ENCODE measurements at places on chromosomes 1 and 21.

DNA sequence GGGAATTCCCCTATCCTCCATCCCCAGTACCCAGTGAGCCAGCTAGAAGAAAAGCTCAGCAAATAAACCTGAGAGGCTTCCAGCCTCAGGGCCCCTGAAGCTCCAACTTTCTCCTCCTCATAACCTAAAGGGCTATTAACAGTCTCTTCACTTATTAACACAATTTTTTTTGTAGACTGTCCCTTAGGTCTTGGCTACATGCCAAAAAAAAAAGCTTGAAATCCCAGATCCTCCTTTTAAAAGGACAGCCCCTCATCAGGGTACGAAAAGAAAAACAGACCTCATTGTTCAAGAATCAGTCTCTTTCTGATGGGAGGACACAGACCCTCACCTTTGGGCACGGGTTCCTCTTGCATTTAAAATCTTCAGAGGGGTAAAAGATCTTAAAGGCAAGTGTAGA, 72.8 kb upstream of the CD1D start:
- DNase-seq: no peak

GRCh38 chr1:208103597-208104513, 140.3 kb downstream of the PLXNA2 start:
- no peak for DNase-seq

- DNase-seq: no peak
Observed at GRCh38 chr1:90706437-90707362, 10.4 kb downstream of the BARHL2 start.

GRCh38 chr1:111222308-111223125, 5.0 kb upstream of the CHI3L2 start:
- peak; percentile 68 for DNase-seq

DNA sequence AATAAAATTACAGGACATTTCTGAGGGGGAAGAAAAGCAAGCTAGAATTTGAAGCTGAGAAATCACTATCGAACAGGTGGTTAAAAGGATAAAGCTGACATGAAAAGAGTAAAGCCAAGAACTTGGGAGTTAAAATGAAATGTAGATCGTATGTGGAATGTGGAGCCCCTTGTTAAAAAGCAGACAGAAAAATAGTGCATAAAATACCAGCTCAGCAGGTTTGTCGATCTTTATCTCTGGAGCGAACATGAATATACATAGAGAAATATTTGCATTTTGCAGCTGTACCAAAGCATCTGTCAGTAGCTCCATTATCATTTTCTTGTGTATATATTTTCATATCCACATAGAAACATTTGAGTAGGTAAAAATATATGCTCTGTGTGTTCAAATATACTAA, 73.6 kb upstream of the CDC42BPA start:
- DNase-seq: no peak

DNA sequence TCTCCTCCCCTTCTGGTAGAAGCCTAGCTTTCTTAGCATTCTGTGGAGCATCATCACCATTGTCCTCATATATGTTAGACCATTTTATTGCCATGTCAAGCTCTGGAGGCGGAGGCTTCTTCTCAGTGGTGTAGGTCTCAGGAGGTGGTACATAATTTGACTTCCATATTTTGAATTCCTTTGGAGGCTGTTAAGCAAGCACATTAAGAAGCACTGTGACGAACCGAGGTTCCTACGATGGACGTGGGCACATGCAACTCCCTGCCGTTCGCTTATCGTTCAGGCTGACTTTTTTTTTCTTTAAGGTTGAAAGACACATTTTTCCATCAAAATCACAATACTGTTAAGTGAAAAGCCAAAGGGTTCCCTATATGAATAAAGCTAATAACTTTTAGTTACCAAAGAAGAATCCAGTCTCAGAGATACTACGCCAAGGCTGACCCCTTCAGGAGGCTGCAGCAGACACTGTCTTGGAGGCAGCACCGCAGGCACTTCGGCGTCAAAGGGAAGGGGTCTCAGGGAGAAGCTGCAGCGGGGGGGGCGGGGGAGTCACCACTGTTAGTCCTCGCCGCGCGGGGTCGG, 835 bp downstream of the C1orf52 start:
- DNase-seq: peak; percentile 45

GRCh38 chr1:47517946-47518345, 80.1 kb downstream of the FOXD2 start:
- DNase-seq: no peak

GRCh38 chr1:205598841-205599668, 32.8 kb downstream of the ELK4 start:
- peak; percentile 77 for DNase-seq

DNA sequence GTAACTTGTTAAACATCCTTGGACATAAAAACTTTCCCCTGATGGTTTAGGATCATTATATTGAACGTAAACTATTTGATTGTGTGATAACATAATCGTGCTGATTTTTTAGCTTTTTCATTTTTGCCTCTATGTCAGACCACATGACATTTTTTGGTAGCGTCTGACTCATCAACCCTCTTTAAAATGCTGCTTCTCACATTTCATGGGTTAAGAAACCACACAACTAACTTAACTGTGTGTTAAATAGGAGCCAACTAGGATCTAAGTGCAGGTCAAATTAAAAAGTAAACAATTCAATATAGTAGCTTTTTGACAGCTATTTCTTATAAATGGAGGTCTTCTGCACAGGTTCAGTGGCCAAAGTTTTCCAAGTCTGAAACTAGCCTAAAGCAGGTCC, 9.8 kb downstream of the BTG3 start:
- DNase-seq: peak; percentile 34

DNA sequence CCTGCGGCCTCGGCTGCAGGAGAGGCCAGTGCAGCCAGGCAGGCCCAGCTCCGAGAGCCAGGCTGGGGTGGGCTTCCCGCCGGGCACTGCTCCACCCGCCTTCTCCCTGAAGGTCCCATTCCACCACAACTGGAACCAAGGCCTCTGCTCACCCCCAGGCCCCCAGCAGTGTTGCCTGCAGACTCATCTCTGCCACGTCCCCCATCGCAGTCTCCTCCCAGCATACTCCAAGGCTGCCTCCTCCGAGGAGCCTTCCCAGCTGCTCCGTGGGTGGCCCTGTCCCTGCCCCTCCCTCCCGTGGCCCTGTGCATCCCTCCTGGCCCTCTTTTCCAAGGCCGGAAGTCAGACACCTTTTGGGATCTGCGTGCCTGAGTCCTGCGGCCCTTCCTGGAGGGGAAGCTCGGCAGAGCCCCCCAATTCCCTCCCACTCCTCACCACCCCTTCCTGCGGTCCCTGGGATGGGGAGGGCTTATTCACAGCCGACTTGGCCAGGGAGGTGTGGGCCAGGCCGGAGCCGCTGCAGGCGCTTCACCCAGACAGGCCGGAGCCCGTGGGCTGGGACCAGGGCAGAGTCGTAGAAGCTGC, 47.6 kb downstream of the SLX9 start:
- no peak for DNase-seq

GRCh38 chr1:27435566-27436203, 43.3 kb downstream of the GPR3 start:
- no peak for DNase-seq

GRCh38 chr1:169896013-169896412, 2.3 kb upstream of the SCYL3 start:
- no peak for DNase-seq

DNA sequence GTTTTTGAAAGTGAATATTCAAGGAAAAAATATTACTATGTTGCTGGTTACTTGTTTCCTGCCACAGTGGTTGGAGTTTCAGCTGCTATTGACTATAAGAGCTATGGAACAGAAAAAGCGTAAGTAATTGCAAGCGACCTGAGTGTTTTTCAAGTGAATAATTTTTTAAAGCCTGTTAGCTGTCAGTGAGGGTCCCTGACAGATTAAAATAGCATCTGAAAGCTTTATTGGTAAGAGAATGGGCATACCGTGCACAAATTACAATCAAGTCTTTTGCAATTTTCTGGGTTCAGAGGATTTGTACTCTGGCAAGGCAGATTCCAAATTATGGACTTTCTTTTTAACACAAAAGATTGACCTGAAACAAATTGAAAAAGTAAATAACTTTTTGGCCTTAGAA, 169.7 kb downstream of the ADGRL2 start:
- no peak for DNase-seq

DNA sequence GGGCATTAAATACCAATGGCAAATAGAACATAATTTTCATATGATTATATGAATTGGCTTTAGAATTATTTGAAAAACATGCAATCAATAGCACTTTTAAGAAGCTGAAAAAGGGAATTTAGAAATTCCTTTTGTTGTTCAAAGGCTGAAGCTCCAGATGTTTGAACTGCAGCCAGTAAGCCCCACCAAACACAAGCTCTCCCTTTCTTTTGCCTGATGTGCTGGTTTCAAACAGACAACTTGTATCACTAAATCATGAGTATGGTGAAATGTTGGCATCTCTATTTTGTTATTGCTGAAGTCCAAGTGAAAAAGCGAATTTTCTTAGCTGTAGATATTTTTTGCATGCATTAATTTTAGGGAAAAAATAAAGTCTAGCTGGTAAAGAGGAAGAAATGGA, 27.5 kb upstream of the NCAM2 start:
- no peak for DNase-seq

DNA sequence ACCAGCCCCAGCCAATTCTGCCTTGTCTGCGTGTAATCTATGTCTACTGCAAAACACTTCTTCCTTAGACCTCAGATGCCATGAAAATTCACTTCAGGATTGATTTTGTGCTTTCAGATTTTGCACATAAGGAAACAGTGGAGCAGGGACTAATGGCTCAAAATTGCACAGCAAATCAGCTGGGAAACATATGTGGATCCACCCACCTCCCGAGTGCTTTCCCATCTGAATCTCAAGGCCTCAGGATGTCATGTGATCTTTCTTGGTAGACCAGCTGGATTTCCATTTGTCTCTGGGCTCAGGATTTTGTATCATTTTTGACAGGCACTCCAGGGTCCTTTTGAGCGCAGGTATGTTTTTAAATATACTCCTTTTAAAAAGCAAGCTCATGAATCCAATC, 158.6 kb downstream of the MIS18A start:
- no peak for DNase-seq

DNA sequence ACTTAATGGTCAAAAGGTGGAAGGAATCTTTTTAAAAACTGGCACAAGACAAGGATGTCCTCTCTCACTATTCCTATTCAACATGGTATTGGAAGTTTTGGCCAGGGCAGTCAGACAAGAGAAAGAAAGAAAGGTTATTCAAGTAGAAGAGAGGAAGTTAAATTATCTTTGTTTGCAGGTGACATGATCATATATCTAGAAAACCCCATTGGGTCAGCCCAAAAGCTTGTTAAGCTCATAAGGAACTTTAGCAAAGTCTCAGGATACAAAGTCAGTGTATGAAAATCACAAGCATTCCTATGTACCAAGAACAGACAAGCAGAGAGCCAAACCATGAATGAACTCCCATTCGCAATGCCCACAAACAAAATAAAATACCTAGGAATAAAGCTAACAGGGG, 5.4 kb upstream of the PGBD2 start:
- DNase-seq: no peak

DNA sequence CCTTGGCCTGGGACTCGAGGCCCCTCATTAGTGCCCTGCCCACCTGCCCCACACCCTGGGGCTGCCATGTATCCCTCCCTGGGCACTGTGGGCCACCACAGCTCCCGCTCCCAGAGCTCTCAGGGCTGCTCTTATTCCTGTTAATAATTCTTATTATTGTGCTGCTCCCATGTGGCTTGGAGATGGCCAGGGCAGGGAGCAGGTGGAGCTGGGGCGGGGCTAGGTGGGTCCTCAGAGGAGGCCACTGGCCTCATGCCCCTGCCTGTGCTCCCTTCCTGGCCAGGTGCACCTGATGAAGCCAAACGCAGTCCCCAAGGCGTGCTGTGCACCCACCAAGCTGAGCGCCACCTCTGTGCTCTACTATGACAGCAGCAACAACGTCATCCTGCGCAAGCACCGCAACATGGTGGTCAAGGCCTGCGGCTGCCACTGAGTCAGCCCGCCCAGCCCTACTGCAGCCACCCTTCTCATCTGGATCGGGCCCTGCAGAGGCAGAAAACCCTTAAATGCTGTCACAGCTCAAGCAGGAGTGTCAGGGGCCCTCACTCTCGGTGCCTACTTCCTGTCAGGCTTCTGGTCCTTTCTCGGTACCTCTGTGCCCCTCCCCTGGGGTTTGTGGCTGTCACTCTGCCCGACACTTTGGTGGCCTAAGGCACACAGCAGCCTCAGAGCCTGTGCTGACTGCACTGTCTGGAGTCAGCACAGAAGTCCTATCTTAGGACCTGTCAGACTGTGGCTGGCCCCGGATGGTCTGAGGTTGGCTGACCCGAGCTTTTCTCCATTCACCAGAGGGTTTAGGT, 34.1 kb downstream of the BMP8A start:
- DNase-seq: no peak

DNA sequence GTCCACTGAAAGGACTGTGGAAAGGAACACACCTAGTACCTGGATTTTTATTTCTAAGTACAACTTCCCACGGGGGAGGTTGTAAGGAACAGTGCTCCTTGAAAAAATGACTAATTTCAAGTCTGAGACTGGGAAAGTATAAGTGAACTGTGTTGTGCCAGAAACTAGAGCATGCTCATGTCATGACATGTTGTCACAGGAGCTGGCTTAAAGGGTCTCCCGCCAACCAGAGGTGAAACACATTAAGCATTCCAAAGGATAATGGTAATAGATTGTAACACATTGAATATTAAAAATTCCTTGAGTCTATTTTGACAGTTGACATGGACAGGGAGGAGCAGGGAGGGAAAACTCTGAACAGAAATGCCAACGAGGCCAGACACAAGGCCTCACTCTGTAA, 6.3 kb downstream of the ATP2B4 start:
- DNase-seq: no peak

DNA sequence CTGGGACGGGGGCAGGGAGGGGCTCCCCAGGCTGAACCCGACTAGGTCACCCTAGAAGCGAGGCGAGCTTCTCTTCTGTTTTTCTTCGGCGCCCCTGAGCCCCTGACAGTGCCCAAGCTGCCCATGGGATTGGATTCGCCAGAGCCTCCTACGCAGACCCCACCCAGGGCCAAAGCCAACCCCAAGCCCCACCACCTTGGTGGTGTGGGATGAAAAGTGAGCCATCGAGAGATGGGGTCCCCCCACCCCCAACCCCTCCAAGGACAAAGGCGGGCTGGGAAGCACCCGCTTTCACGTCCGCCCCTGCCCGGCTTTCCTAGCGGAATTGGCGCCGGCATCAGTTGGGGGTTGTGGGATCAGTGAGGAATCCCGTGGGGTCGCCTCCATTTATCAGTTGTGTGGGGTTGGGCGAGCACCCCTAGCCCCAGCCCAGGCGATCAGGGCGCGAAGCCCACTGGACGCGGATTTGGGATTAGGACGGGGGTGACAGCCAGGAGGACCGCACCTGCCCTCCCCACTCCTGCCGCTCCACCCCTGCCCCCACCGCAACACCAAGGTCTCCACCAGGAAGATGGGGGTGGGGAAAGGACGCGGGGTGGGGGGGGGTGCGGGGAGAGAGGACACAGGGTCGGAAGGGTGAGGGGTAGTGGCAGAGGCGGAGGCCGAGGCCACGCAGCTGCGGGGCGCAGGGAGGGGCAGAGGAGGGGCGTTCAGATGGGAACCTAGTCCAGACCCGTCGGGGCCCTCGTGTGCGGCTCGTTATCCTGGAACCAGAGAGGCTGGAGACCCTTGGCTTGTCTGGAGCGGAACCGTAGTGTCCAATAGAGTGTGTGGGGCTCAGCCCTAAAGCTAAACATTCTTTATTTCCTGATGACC, 4.4 kb downstream of the TSPEAR start:
- DNase-seq: no peak

Measured in EL (cell line).